ENCODE measurements at places on chromosomes 11 and 22.
A peak's percentile ranks its signal among the peaks of the same experiment; 100 is the strongest.

GRCh38 chr11:76209375-76209972 is 3.2 kb upstream of the WNT11 start:
- DNase-seq: no peak

DNA sequence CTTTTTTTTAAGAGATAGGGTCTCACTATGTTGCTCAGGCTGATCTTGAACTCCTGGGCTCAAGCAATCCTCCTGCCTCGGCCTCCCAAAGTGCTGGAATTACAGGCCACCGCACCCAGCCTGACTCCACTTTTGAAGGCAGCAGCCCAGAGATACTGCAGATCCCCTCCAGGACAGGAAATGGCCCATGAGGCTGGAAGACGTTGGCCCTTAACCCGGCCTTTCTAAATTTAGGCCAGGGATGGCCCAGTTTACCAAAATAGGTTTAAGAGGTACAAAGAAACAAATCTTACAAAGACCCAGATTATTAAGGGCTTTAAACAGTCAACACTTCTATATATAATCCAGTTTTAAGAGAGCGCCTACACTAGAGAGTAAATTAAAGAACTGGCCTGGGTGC is 32.2 kb downstream of the CPT1A start:
- no peak for DNase-seq

GRCh38 chr22:27139935-27140511 is 482.6 kb downstream of the MIAT start:
- peak; percentile 83 for DNase-seq

- no peak for DNase-seq
Measured at GRCh38 chr11:88280673-88281316, 56.7 kb downstream of the CTSC start.

DNA sequence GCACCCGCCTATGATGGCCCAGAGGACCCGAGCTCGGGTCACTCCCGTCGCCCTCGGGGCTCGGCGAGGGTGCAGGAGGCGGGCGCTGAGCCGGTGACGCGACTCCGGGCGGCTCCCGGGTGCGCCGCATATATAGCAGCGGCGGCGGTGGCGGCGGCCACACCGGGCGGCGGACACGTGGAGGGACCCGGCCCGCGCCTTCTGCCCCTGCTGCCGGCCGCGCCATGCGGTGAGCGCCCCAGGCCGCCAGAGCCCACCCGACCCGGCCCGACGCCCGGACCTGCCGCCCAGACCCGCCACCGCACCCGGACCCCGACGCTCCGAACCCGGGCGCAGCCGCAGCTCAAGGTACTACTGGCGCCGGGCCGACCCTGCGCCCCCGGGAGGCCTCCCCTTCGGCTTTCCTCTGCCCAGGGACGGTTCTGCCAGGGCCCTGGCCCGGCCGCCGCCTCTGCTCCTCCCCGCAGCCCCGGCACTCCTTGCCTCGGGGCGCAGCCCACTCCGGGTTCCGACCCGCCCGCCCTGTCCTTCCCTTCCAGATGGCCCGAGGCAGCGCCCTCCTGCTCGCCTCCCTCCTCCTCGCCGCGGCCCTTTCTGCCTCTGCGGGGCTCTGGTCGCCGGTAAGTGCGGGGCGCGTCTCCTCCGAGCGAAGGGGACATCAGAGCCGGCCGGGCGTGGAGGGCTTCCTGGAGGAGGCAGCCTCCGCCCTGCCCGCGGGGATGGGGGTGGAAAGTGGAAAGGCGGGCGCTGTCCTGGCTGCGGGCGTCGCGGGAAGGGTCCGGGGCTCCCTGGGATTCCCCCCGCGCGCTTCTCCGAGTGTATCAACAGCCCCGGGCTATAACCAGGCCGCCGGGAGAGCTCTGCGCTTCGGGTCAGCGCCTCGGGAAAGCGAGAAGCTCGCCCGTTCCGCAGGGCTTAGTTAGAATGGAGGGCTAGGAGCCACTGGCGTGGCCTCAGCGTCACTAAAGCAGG is at the start of gene GAL:
Gene GAL, plus strand, starts transcription at position 160 of the 972 bp plus-strand sequence. Its CDS starts 380 bp downstream, at position 540.
- DNase-seq: no peak
